Adrenal gland (tissue), 19 donors: ENCODE measurements at places on chromosomes 16 and 17.
A peak's percentile ranks its signal among the peaks of the same experiment; 100 is the strongest.

GRCh38 chr16:81053761-81054160 lies 18.1 kb downstream of the ATMIN start:
- no peaks in the 10 kb centered on the region for H3K36me3 ChIP-seq
- H3K27me3 ChIP-seq, result no peaks in the 10 kb centered on the region
- no peak overlapping the region for H3K27ac ChIP-seq
- H3K4me3 ChIP-seq, result no peak overlapping the region
- H3K4me1 ChIP-seq, result no peaks in the 10 kb centered on the region
- DNase-seq, result no peak

- H3K27ac ChIP-seq, result peak overlapping the region; percentile 81
- no peak overlapping the region for H3K4me3 ChIP-seq
- no peaks in the 10 kb centered on the region for H3K36me3 ChIP-seq
- no peaks in the 10 kb centered on the region for H3K27me3 ChIP-seq
- H3K4me1 ChIP-seq, result peaks cover 62% of the 10 kb centered on the region
These were observed 28.4 kb downstream of the LRRC75A start for GRCh38 chr17:16463358-16464302.

GRCh38 chr16:22638393-22639206 lies 127.9 kb downstream of the NPIPB5 start:
- H3K4me1 ChIP-seq, result no peaks in the 10 kb centered on the region
- DNase-seq, result no peak
- H3K4me3 ChIP-seq, result no peak overlapping the region
- no peak overlapping the region for H3K27ac ChIP-seq

DNA sequence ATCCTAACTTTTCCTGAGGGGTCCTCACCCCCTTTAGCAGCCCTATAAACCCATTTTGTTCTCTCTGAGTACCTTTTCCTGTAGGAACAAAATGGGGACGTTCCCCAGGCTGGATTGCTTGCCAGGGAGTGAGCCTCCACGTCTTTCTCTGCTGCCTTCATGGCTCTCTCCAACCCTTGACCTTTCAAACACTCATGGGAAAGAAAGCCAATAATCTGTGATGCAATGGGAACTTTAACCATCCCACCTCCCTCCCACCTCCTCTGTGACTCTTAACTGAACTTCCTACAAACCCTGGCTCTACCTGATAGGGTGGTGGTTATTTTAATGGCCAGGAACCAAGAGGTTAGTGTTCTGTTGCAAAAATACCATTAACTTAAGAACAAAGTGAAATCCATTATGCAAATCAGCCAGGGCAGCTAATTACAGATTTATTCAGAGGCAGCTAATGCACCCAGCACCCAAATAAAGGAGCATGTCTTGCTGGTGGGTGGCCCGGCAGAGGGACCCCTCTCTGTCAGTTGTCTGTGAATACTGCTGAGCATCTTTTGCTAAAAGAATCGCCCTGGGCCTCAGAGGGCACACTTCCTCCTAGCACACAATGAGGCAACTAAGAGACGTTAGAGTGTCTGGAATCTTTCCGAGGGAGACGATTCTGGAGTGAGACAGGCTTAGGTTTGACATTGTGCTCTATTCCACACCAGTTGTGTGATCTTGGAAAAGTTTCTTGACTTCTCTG lies 3.0 kb downstream of the PIPOX start:
- H3K4me3 ChIP-seq, result no peak overlapping the region
- H3K4me1 ChIP-seq, result peaks cover 31% of the 10 kb centered on the region
- H3K36me3 ChIP-seq, result no peaks in the 10 kb centered on the region
- H3K27ac ChIP-seq, result no peak overlapping the region

GRCh38 chr16:83826146-83826913 lies 18.6 kb downstream of the HSBP1 start:
- H3K36me3 ChIP-seq, result no peaks in the 10 kb centered on the region
- peak; percentile 91 for DNase-seq
- H3K4me1 ChIP-seq, result no peaks in the 10 kb centered on the region
- no peaks in the 10 kb centered on the region for H3K27me3 ChIP-seq
- H3K4me3 ChIP-seq, result no peak overlapping the region
- H3K27ac ChIP-seq, result no peak overlapping the region
